Activated CD4-positive, alpha-beta T cell treated with anti-CD3 and anti-CD28 coated beads for 24 hours (primary cell): ENCODE measurements at places on chromosomes 5 and 9.
A peak's percentile ranks its signal among the peaks of the same experiment; 100 is the strongest.

DNA sequence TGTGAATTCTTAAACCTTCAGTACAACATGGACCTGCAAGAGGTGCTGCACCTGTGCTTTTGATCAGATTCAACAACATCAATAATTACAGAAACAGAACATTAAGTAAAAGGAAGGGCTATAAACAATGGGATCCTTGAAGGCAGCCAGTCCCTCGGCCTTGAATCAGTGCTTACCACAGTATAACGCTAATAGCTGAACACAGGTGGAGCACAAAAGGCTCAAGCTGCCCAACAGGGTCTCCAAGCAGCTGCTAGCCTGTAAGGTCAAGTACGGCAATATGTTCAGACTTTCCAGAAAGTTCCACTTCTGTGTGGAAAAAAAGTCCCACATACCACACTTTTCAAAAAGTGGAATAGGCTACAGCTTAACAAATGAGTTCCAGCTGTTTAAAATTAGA lies 61.9 kb upstream of the ITGA1 start:
- no peak for DNase-seq

DNA sequence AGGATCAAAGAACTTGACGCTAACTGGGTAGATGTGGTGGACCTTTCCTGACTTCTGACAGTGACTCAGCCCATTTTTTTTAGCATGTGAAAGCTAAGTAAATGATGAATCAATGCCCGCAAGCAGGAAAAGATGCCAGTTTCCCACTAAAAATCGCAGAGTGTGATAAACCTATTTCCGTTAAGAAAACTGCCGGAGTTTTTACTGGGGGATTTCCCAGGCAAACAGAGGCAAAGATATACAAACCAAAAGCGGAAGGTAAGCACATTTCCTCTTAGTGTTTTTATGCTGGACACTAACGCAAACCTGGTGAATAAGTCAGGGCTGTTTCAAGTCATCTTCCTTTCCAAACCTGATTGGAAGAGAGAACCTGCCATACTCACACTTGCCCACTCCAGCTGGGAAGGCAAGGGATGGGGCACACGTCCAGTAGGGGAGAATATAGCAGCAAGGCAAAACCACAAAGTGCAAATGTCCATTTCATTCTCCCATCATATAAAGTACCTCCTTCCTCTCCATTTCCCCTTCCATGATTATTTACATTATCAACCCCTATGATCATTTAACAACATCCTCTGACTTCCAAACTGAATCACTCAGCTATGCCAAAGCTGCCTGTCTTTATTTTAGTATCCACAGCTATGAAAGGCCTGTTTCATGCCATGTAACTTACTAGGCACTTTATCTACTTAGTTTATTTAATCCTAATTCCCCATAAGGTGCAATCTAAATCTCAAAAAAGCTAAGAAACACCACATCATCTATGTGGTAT lies 349.7 kb upstream of the RFX3 start:
- DNase-seq: no peak

GRCh38 chr5:137997726-137998213 lies 35.1 kb downstream of the FAM13B start:
- DNase-seq: peak; percentile 0

- DNase-seq: no peak
Observed at GRCh38 chr9:32351845-32352244, 32.6 kb upstream of the ACO1 start.

GRCh38 chr9:71797266-71797665 lies 29.0 kb upstream of the CEMIP2 start:
- DNase-seq: no peak

GRCh38 chr5:59236448-59236847 lies 653.6 kb downstream of the RAB3C start:
- DNase-seq: no peak
